ENCODE measurements at places on chromosomes 4 and X.

- DNase-seq: no peak
Observed at GRCh38 chr4:176363072-176363471, 43.3 kb downstream of the SPCS3 start.

GRCh38 chr4:65943076-65943475 is 272.8 kb upstream of the EPHA5 start:
- no peak for DNase-seq

GRCh38 chr4:2043396-2044118 is 15.6 kb upstream of the NAT8L start:
- no peak for DNase-seq

DNA sequence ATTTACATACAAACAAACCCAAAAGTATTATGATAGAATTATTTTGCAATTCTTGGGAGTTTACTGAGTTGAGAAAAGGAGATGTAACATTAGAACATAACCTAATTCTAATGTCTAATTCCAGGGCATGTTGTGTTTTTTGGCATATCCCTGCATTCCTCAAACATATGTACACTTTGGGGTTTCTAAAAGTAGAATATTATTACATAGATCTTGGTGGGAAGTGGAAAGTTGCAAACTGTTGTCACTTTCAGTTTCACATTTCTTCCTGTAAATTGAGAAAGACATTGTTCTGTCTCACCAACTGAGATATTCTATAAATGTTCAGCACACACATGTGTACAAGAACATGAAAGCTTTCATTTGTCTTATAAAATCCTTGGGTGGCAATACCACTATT is 24.4 kb upstream of the GBA3 start:
- peak; percentile 50 for DNase-seq

DNA sequence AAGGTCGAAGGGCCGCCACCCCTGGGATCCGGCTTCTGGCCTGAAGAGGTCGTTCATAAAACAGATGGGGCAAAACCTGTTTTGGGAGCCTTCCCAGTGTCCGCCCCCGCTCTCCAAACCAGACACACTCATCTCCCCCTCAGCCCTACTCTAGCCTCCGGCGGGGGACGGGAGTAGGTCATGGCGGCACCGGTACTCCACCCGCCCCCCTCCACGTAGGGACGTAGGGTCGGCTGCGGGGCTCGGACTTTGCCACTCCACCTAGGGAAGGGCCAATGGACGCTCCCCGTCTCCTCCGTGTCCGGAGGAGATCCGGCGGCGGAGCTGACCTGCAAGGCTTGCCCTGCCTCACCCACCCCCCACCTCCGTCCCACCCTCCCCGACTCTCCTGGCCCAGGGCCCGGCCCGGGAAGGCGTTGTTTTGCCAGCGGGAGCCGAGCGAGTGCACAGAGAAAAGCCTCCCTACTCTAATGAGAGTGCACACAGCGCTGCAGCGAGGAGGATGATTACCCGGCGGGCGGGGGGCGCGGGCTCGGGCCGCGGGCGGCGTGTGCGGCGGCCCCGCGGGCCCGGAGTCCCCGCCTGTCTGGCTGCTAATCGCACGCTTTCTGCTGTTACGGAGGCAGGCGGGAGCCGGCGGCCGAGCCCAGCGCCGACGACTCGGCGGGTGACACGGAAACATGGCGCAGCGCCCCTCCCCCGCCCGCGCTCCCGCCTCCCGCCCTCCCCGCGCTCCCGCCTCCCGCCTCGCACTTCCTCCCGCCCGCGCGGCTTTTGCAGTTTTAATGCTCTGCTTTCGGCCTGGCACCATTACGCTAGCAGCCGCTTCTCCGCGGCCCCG is 8.3 kb upstream of the BCOR start:
- DNase-seq: no peak

DNA sequence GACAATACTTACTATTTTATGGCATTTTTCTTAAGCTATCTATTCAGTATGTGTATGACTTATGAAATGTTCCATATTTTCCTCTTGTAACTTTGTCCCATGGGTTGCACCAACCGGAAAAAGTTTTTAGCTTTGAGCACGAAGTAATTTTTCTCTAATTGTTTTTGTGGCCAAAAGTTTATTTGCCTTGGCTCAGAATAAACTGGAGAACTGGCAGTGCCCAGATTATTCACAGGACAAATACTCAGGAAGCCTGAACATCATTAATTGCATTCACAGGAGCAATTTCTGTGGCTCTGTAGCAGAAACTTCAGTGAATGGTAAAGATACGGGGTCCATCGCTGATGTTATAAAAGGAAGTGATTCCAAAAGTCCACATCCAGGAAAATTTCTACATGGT is 184.5 kb downstream of the ARHGAP10 start:
- DNase-seq: no peak

GRCh38 chrX:119095936-119096335 is 23.1 kb downstream of the CT47C1 start:
- no peak for DNase-seq

DNA sequence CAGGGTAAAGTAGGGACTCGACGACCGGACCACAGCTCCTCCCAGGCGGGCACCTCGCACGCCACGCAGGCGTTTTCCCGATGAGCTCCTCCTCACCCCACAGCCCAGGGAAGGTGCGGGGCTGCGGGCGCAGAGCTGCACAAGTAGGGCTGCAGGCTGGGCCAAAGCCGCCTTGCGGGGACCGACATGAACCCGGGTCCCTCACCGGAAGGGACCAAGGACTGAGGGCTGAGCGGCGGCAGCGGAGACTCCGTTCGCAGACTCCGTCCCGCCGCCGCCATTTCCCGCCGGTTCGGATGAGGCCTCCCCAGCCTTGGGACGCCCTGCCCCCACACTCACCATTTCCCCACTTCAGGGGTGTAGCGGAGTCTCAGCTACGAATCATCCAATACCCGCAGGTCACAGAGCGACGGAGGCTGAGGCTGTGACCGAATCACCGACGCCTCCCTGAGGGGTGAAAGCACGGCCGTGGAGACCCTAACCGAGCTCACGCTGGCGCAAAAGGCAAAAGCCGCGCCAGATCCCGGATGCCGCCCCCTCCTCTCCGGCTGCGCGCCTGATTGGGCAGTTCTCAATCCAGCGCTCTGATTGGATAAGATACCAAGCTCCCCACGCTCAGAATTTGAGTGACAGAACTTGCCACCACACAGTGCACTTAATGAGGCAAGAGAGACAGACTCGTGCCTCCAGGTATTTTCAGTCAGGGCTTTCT is at the start of gene ZNF732:
TSS of gene ZNF732 (minus strand) at position 506 of the 712 bp plus-strand sequence. CDS start at position 342, 164 bp downstream.
- peak; percentile 62 for DNase-seq

DNA sequence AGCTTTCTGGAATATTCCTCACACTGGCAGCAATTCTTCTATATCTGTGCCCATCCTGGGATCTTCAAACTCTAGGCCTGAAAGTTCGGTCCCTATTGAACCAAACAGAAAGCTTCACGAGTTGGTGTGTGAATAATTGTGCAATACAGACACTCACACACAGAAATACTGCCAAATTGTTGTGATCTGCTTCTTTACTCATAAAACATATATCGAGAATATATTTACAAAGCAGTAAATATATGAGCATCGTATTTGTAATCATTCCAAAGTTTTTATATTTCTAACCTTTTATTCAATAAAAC is 56.6 kb upstream of the BEX4 start:
- DNase-seq: no peak

DNA sequence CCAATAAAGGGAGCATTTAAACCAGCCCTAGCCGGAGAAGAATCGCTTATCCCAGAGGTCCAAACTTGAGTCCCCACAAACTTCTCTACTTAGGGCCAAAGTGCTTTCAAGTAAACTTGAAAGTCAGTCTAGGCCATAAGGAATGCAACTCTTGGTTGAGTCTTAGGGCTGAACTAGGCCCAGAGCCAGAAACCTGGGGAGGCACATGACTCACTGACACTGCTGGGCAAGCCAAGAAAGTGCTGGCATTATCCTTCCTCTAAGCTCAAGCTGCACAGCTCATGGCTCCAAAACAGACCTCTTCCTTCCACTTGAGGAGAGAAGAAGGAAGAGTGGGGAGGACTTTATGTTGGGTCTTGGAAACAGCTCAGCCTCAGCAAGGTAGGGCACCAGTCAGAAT is 1257.3 kb upstream of the DIAPH2 start:
- no peak for DNase-seq

DNA sequence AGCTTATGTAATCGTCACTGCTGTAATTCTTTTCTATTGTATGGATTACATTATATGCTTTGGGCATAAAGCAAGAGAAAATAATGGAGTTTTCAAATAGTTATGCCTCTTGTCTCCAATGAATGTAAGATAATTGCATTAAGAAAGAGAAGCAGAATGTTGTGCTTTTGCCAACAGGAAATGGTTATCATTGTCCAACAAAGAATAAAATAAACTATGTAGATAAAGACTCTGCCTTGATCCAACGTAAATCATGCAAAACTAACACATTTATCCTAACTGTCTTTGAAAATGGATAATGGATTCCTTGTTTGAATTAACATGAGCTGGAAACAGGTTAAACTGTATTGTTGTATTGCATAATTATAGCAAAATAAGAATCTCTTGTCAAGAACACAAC is 1709.0 kb downstream of the PCDH7 start:
- DNase-seq: no peak

GRCh38 chr4:124046190-124046589 is 649.6 kb downstream of the SPRY1 start:
- DNase-seq: no peak

GRCh38 chr4:1873776-1874175 is 2.6 kb downstream of the NSD2 start:
- DNase-seq: no peak

DNA sequence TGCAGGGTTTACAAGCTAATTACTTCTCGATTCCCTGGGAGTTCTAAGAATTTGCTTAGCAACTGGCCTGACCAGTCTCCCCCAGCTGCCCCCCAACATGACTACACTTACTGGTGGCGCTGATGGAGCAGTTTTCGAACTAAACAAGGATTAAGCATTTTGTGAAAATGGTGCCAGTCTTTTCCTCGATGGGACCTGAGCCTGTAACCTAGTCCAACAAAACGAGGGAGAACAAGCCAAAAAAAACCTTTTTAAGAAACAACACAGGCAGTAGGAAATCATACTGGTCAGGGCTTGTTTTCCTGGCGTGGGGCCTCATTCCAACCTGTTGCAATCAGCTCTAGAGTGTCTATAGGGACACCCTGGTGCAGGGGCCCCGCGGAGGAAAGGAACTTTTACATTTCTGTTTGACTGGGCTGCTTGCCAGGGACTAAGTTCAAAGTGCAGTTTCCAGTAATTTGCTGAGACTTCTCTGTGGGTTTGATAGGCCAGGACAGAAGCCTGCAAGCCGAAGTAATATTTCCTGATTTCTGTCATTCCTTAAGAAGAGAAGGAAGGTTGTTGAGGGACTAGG is 158.7 kb downstream of the SPRY1 start:
- peak; percentile 65 for DNase-seq

GRCh38 chrX:150323020-150323419 is 40.1 kb upstream of the MAMLD1 start:
- no peak for DNase-seq

- no peak for DNase-seq
Observed at GRCh38 chrX:140526171-140526570, 21.3 kb upstream of the SOX3 start.

DNA sequence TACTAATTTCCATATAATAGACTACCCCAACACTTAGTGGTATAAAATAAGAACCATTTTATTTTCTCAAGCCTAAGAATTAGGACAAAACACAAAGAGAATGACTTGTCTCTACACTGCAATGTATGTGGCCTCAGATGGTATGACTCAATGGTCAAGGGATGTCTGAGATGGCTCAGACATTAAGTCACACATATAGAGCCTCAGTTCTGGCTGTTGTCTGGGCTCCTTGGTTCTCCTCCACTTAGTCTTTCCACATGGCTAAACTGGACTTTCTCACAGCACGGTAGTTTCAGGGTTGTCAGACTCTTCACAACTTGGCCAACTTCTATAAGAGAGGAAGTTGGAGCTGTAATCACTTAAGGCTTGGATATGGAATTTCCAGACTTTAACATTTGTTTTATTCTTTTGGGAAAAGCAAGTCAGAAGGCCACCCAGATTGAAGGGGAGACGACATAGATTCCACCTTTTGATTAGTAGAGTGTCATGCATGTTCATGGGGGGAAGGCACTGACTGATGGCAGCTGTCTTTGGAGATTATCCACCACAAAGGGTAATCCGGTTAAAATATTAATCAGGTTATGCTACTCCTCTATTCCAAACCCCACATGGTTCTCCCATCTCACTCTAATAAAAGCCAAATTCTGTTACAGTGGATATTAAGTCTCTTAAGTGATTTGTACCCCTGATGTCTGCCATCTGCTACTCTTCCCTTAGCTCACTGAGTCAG is 9.4 kb downstream of the IL15 start:
- no peak for DNase-seq

DNA sequence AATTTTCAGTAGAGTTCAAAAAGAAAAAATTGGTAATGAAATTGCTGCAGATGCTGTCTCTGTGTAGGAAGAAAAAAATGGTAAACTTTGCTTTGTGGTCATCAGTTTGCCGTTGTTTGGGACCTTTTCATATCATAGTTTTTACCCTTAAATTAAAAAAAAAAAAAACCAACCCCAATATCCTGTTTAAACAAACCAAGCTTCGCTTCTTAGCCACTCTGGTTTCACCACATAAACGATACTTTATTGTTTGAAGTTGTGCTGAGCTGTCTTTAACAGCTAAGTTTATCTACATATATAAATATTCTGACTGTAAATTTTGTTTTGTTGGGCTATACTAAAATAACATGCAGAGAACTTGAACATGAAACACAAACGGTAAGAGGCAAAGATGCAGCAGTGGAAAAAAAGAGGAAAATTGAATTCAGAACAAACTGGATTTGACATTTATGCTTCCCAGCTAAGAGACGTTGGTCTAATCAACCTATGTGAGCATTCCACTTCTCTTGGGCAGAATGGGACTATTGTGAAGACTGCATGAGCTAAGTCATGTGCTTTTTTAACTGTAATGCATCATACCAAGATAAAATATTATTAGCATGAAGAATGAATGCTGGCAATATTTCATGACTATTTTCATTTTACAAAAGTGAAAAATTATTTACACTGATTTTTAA is 15.7 kb upstream of the H2AZ1 start:
- DNase-seq: no peak

DNA sequence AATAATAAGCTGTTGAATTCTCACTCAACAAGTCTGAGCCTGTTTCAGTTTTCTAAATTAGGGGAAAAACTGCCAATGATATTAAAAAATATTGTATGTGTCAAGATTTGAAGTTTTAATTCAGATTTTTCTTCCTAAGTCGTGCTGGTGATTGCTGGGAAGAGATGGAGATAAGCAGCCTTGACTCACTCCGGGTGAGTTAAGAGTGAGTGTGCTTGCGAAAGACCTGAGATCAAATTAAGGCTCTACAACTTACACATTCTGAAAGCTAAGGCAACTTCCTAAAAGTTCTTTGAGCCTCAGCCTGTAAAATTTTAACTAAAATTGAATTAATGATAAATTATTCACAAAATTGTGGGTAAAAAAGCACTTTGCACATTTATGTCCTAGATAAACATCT is 1441.2 kb downstream of the PCDH7 start:
- DNase-seq: no peak

DNA sequence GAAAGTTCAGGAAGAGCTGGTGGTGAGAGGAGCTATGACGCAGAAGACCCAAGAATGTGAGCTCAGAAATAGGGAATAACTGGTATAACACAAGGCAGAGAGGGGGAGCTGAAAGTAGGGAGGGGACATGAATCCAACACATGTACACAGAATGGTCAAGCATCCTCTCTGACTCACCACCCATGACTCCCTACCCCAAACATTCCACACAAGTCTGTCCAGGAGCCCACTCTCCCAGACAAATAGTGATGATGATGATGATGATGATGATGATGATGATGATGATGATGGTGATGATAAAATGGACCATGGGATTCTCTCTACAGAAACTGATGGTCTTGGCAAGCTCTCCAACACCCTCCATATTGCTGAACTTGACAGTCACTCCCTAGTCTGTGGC is 46.4 kb downstream of the NAT8L start:
- no peak for DNase-seq

Data from forelimb muscle (tissue), 1 donor.